ENCODE measurements at places on chromosomes 7 and 10.
A peak's percentile ranks its signal among the peaks of the same experiment; 100 is the strongest.

DNA sequence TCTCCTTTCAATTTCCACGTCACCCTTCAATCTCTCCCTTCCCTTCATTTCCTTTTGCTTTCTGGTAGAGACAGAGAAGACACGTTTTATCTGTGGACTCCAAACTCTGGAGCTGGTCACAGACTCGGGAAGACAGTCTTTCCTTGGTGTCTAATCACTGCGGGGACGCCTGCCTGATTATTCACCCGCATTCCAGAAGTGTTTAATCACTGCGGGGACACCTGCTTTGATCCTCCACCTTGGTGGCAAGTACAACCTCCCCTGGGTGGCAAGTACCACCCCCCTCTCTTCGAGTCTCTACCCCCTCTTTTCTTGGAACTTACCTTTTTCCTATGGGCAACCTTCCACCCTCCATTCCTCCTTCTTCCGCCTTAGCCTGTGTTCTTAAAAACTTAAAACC lies 15.3 kb upstream of the LRRC61 start:
- DNase-seq: no peak

- no peak for DNase-seq
These were observed 151.1 kb downstream of the TFPI2 start for GRCh38 chr7:93739424-93739823.

GRCh38 chr7:1802899-1803298 lies 132.8 kb downstream of the ELFN1 start:
- DNase-seq: no peak

DNA sequence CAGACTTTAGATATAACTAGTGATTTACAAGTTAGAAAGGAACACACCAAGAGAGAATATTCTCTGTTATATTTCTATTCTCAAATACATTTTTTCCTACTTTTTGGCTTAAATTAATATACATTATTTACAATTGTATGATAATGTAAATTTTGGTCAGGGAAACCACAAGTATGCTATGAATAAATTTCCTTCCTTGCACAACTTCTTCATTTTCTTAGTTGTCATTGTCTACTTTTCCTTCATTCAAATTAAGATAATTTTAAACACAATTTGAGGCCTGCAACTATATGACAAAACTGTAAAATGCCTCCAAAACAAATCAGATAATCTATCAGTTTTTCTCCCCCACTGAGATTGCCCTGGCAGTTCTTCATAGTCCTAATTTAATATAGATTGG lies 131.3 kb downstream of the CDK14 start:
- no peak for DNase-seq

DNA sequence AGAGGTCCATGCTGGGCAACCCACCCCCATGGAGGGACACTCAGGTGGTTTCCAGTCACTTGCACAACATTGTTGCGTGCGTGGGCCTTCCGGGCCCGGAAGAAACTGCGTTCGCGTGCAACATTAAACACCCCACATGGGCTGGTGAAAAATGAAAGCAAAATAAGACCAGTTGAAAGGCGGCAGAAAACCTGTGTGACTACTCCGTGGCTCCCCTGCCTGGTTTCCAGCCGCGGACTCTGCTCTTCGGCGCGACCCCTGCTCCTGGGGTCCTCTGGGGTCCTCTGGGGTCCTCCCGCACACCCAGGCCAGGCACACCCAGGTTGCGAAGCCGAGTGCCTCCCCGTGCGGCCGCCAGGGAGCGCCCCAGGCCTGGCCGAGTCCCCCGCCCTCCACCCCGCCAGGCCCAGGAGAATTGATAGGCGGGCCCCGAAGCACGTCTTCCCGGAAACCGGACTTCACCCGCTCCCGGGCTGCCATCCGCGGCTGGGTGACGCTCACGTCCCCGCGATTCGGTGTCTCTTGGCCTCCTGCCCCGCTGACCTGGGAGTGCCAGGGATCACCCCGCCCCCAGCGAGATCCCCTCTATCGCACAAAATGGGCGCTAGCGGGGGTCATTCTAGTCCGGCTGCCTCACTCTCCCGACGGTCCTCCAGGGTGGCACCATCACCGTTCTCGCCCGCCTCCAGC lies 1.9 kb upstream of the SH2D4B start:
- peak; percentile 45 for DNase-seq

GRCh38 chr10:83037653-83038052 lies 1101.7 kb upstream of the GHITM start:
- DNase-seq: no peak

GRCh38 chr7:27032839-27033238 lies 63.0 kb downstream of the HOXA1 start:
- no peak for DNase-seq

GRCh38 chr7:336810-337566 lies 47.0 kb downstream of the FOXL3 start:
- DNase-seq: no peak

- DNase-seq: peak; percentile 97
These were observed 97.4 kb upstream of the BMPER start for GRCh38 chr7:33807779-33808482.

GRCh38 chr7:43700059-43700501 lies 29.2 kb downstream of the COA1 start:
- peak; percentile 49 for DNase-seq

DNA sequence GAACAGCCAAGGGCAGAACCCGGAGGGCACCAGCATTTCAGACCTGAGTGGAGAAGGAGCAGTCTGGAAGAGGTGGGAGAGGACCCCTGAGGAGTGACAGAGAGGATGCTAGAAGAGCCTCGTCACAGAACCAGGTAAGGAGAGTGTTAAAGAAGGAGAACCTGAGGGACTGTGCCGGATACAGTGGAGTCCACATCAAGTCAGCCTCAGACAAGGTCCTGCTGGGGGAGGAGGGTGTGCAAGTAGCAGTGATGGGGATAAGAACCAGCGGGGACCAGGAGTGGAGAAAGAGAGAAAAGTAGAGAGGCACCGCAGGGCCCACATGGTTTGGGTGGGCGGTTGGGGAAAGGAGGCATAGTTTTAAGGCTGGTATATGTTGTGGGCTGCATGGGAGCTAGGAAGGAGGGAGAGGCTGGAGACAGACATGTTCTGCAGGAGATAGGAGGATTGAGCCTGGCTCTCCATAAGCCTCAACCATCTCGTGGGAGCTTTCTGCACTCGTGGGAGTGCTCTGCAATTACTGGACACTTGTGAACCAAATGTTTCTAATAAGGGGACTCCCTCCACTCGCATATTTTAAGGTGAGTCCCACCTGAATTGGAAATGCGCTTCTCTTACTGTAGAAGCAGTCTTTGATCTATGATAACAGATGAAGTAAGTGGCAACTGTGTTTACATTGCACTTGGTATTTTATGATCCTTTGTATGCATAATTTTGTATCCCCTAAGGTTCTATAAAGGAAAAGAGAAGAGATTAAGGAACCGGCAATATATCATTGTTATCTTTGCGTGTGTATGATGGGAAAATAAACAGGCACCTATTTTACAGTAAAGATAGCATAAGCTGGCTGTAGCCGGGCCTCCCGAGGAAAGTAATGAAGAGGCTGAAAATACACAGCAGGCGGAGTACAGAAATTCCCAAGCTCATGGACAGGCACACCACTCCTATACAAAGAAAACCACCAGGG lies 154.8 kb downstream of the ADAM12 start:
- DNase-seq: no peak

DNA sequence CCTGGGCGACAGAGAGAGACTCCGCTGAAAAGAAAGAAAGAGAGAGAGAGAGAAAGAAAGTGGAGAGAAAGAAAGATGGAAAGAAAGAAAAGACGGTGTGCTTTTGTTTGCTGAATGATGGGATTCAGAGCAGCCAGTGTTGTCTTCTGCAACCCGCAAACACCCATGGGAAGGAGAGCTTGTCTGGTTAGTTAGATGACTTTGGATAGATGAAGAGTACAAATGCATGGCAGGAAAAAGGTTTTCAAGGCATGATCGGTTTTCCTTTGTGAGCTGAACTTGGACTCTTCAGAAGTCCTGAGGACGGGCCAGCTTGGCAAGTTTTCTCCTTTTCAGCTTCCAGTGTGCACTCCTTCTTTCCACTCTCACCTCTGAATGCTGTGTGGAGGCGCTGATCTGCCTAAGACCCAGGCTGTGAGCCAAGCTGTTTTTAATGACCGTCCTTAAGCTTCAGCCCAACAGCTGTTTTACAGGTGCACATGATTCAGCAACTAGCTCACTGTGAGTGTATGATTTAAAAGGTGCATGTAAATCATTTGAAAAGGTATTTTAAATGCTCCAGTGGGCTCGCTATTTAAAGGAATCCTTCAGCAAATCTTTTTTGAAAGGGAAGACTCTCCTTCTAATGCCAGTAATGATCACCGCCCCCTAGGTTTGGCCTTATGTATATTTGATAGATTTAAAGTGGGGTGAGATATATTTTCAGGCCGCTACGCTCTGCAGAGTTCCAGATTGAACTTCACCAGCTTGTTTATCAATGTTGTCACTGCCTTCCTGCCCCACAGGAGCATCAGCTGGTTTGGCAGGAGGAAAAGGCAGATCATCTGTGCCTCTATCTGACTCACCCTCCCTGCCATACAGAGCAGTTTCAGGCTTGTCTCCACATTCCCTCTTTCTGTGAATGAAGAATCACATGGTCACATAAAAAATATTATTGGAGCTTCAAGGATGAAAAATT lies 115.0 kb downstream of the PLXDC2 start:
- DNase-seq: peak; percentile 80

DNA sequence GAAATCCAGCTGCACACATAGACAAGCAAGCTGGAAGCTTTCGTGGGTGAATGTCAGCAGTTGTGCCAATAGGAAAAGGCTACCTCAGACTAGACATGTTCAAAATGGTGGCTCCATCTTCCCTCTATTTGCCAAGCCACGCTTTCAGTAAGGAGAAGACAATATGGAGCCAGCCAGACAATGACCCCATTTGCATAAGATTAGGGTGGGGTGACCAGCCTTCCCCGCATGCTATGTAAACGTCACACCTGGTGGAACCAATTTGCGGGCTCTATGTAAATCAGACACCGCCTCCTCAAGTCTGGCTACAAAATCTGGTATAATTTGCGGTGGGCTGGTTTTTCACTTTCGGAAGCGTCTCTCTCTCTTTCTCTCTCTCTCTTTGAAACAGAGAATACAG lies 297.4 kb upstream of the PCDH15 start:
- no peak for DNase-seq

DNA sequence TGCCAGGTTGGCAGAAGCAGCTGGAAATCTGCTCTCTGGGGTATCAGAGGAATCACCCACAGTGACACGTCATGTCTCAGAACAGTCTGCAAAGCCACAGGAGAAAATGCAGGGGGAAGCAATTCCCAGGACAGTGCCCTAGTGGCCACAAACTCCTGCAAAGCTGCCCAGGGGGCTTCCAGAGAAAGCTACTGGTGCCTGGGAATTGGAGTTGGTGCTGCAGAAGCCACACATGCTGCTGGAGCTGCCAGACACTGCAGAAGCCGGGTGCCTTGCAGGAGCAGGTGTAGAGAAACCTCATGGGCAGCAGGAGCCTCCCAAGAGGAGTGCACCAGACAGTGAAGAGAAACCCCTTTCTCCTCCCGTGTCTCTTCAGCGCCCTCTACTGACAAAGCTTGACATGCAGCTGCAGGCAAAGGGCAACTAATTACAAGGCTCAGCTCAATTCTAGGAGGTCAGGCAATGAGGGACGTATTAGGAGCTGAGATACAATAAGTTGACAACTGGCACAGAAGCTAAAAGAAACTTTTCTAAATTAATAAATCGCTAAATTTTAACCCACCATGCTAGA lies 30.2 kb upstream of the NUB1 start:
- no peak for DNase-seq

GRCh38 chr7:35905555-35905954 lies 104.7 kb downstream of the SEPTIN7 start:
- DNase-seq: peak; percentile 37

GRCh38 chr10:84606428-84606827 lies 278.0 kb downstream of the CCSER2 start:
- no peak for DNase-seq

DNA sequence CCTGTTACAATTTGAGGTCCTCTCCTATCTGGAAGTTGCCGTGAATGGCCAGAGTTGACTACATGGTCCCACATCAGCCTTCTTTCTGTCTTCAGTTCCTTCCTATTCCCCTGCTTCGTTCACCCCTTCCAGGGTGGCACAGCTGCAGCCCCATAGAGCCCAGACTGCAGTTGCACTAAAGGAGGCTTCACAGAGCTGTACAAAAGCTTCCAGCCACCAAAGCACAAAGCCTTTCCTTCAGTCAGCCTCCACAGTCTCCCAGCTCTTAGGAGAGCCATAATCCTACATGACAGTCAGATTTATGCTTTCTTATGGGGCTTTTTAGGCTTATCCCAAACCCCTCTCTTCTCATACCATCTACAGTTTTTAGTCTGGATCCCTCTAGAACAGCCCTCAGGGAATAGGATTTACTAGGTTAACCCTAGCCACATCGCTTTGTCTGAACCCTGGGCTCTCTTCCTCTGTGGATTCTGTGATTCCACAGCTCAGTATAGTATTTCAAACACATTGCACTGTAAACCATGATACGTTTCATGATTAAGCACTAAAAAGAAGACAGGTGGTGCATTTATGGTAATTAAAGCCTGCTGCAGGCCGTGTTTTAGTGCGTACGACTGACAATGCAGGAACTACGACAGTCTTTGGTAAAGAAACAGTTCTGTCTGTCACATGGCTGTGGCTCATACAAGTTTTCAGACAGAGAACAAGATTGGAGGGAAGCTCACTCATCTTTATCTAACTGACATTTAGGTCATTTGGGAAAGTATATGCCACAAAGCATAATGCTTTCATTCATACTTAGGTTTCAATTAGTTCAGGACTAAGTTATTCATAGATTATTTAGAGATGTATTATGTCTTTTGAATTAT lies 208.3 kb upstream of the KMT2E start:
- no peak for DNase-seq

GRCh38 chr7:119703895-119704294 lies 569.1 kb upstream of the KCND2 start:
- no peak for DNase-seq

DNA sequence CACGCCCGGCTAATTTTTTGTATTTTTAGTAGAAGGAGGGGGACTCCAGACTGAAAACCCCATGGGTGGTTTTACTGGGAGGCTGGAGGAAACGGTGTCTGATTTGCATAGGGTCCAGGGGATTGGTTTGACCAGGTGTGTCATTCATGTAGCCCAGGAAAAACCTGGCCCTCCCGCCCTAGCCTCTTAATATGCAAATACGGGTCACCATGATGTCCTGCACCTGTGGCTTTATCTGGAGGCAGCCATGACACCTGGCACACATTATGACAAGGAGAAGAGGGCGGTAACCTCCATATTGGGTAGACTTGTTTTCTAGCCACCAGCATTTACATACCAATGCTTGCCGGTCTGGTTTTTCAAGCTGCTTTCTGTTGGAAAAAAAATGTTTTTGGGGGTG lies 68.0 kb downstream of the TRIL start:
- DNase-seq: no peak

DNA sequence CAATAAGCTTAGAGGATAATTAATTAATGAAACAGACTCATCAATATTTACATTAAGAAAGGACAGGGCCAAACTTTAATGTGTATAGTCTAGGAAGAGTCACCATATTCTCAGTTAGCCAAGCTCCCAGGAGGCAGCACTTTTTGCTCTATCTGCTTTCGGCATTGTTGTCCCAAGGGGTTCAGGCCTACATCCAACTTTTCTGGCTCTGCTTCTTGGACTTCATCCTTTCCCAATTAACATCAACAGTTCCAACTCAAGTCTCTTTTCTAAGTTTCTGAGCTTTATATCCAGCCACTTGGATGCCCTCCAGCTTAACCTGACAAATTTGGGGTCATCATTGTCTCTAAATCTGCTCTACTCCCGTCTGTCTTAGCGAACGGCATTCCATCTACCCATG lies 42.8 kb downstream of the GLI3 start:
- no peak for DNase-seq
